ENCODE measurements at places on chromosomes 6 and 20.

DNA sequence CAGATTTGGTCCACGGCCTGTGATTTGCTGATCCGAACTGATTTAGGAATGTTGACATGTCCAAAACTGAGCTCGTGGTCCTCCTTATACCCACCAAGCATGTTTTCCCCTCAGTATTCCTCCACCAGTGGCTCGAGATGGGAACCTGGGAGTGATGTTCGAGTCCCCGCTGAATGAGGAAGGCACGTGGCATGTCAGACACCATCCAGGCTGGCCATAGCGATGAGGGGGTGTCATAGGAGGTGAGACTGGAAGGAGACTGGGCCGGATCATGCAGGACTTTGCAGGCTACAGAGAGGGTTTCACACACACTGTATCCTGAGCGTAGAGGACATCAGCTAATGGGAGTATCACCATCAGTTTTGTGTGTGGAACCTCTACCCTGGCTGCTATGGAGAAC, 78.2 kb downstream of the TOX2 start:
- no peak for DNase-seq

DNA sequence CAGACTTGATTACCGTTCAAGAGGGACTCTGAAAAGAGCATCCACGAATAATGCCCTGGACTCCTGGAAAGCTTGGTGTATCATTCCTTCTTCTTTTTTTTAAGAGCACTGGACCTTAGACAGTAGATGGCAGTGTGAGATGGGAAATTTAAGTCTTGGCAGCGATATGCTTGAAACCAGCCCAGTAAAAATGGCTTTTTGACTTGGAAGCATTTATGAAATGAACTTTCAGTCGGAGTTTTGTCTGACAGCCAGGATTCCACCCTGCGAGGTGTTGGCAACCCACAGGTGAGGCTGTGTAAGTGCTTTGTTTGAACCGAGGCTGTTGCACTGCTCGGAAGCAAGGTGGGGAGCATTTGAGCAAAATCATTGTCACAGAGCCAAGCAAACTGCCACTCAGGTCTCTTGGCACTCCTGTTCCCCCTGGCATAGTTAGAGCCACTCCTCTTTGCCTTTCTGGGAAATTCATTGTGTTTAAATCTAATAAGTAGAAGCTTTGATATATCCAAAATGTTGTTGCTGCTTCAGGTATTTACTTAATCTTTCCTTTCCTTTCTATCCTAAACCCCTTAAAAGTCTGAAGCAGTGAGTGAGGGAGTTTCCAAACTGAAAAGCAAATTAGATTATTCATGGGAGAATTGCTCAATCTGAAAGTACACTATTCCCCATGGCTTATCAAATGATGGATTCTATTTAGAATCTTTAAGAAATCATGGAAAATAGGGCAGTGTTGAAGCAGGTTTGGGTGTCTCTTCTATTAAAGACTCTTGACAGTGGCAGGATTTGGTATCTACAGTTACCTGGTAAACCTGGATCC, 272.8 kb upstream of the SLC35B3 start:
- peak; percentile 2 for DNase-seq

DNA sequence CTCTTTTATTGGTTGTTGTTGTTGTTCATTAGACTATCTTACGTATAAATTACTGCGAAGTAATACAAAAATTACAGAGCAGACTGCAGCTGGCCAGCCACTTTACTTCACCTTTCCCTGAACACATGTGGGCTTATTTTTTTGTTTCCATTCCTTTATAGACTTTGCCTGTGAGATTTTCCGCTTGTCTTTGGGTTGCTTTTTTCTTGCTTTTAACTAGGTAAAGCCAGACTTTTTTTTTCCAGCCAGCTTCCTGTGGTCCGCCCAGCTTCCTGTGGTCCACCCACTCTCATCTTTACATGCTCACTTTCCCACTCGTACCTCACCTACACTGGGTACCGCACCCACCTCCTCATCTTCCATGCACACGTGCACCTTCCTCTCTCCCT, 79.0 kb downstream of the IPCEF1 start:
- no peak for DNase-seq

GRCh38 chr20:47354714-47355488, 1.6 kb downstream of the ZMYND8 start:
- peak; percentile 44 for DNase-seq

GRCh38 chr6:138944412-138944811, 43.6 kb downstream of the REPS1 start:
- DNase-seq, result peak; percentile 46

- DNase-seq, result no peak
Observed at GRCh38 chr6:157033428-157034140, 256.4 kb downstream of the ARID1B start.

GRCh38 chr20:15375836-15376235, 1038.4 kb upstream of the FLRT3 start:
- no peak for DNase-seq

DNA sequence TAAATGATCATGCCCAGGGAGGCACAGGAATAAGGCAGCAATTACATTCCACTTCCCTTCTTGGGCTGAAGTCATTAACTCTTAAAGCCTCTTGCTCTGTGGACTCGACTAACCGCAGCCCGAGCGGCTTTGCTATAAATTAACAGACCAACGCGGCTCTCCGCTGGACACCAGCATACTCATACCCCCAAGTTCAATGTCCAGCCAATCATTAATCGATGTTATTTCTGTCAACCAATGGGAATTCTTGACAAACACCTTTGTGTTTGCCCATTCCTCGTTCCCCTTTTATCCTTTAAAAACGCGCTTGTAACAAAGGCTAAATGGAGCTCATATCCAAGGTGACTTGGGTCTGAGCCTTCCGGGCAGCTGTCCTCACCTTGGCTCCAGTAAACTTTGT, 183.1 kb upstream of the RALGAPA2 start:
- DNase-seq, result no peak

- DNase-seq, result no peak
Observed at GRCh38 chr6:31842053-31842452, 14.5 kb downstream of the HSPA1B start.

DNA sequence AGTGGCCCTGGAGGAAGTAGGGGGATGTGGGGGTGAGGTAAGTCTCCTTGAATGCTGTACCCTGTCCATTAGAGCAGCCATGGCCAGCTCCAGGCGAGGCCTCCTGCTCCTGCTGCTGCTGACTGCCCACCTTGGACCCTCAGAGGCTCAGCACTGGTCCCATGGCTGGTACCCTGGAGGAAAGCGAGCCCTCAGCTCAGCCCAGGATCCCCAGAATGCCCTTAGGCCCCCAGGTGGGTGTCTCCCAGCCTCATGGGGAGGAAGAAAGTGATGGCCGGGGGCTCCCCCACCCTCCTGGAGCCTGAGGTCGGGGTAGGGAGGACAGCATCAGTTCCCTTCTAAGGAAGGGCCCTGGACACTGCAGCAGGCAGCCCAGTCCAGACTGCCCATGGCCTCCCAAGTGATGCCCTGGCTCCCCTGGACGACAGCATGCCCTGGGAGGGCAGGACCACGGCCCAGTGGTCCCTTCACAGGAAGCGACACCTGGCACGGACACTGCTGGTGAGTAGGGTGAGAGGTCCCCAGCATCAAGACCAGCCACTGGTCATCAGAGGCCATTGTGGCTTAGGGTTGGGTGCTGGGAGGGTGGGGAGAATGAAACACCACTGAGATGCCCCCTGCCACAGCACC, 1.0 kb downstream of the GNRH2 start:
- DNase-seq, result no peak

- no peak for DNase-seq
Observed at GRCh38 chr6:108164815-108165706, 761 bp upstream of the NR2E1 start.

DNA sequence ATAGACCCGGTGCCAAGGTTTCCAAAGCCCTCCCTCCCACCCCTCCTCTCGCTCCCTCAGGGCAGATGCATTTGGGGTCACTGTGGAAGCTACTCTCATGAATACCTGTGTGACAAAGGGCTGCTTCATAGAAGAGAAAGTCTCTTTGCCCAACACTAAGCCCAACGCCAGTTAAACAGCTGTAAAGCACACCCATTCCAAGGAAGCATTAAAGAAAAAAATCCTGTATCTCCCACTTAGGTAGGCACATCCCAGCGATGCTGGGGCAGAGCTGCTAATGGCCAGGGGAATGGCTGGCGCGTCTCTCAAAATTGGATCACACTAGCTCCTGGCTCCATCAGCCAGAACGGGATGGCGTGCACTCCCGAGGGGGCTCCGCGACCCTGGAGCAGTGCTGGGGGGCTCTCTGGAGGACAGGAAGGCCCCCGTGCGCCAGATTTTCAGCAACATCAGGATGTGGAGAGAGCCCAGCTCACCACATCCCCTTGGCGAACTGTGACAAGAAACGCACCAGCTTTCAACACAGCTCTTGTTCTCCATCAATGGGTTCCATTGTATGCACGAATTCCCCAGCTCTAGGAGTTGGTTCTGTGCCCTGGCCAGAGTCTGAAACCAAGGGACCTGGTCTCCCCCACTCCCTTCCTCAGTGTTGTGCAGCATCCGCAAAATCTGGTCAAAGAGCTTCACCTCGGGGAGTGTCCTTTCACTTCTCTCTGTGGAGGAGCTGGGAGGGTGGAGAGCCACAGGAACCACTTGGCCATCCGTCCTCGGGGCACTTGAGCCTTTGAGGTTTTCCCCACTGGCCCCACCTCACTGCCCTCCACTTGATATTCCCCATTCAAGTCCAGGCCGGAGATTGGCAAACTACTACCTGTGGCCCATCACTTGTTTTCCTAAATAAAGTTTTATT, 74.1 kb downstream of the TFAP2C start:
- DNase-seq, result no peak

GRCh38 chr6:27209196-27209595, 38.3 kb upstream of the PRSS16 start:
- DNase-seq, result no peak

DNA sequence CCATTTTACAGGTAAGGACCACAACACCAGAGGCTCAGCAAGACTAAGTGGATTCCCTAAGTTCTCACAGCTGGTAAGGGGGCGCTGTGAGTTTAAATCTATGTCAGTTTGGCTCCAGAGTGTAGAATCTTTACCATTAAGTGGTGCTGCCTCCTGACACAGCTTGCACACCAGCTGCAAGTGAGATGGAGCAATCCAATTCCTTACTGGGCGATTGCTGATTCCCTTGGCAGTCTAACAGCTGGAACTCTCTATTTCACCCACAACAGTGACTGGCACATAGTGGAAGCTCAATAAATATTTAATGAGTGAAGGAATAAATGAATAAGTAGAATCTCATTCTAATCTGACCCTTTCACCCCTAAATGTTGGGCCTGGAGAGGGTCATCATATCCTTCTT, 176.7 kb downstream of the CLIC5 start:
- no peak for DNase-seq

DNA sequence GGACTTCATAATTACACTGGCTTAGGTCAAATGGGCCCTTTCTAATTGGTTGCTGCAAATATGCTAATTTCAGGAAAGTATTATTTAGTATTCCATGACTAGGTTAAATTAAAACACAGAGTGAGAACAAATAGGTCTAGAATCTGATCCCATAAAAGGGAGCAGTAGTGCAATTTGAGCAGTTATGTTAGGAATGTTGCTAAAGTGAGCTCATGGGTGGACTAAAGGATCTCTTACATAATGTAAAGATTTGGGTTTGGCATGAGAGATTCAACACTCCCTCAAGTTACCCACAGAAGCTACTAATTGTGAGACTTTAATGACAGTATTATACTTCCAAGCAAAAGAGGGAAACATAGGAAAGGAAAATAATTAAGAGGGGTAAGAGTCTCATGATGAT, 109.1 kb downstream of the C6orf58 start:
- no peak for DNase-seq

DNA sequence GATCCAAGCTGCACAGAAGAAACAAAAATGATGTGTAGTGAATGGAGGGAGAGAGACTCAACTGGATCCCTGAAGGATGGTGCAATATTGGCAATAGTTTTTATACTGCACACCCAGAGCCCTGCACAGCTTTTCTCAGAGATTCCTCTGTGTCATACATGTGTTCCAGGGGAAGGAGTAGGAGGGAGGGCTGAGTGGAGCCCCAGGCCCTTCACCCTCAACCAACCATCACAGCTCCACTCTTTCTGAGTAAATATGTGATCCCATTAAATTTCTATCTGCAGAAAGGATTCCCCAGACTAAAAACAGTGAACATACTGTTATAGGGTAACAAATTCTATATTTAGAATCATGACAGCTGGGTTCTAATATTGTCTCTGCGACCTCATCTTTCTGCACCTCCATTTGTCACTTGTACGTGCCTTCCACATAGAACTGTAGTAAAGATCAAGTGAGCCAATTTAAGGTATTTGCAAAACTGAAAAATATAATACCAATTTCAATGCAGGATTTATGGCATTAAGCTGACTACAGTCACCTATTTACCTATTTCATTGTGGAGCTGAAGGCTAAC, 421.4 kb upstream of the NRSN1 start:
- DNase-seq, result no peak

DNA sequence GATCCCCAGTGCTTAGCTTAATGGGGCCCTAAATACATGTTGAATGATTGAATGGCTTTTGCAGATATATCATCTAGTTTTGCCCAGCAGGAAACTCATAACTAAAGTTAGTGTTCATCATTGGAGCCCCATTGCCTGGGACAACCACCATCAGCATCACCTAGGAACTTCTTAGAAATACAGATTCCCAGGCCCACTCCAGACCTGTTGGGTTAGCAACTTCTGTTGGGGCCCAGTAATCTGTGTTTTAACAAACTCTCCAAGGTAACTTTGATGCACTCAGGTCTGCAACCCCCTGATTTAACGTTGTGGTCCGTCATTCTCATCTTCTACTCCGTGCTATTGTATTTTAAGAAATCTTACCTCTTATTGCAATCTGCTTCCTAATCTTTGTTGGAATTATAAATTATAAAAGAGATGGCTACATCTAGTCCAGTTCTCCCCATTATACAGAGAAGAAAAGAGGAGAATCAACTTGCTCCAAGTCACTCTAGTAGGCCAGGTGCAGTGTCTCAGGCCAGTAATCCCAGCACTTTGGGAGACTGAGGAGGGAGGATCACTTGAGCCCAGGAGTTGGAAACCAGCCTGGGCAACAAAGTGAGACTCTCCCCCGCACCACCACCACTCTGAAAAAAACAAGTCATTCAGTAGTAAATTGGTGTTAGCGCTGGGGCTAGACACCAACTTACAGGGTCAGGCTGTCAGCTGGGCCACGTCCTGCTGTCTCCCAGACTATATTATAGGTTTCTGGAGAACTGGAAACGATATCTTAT, 13.7 kb downstream of the FOXP4 start:
- no peak for DNase-seq

GRCh38 chr6:99563056-99563723, 5.3 kb downstream of the CCNC start:
- no peak for DNase-seq

DNA sequence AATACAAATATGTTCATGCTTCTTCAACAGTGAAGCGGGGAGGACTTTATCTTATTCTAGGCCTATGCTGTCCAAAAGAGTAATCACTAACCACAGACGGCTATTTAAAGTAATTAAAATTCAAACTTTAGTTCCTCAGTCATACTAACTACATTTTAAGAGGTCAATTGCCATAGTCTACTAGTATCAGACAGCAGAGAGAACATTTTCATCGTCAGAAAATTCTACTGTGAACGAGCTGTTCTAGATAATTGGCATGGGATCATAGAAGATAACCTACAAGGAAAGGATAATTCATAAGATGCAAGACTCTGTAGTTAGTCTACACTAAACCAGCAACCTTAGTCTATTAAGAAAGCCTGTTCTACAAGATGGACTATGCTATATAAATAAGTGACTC, 44.4 kb downstream of the PRKN start:
- DNase-seq, result no peak

GRCh38 chr6:129638686-129639085, 71.3 kb downstream of the ARHGAP18 start:
- peak; percentile 31 for DNase-seq

GRCh38 chr6:22829070-22829469, 259.7 kb downstream of the HDGFL1 start:
- no peak for DNase-seq

GRCh38 chr6:152697634-152698033, at the start of gene MYCT1:
Gene MYCT1, plus strand, starts transcription at chr6:152697897. Its CDS starts 6 bp downstream, at chr6:152697903.
- DNase-seq, result peak; percentile 14

Data from fibroblast of skin of right biceps (primary cell).